ENCODE measurements at places on chromosomes 11 and 22.

GRCh38 chr11:70431611-70432010, 33.3 kb downstream of the CTTN start:
- DNase-seq = no peak

GRCh38 chr11:43916621-43917020, 25.8 kb upstream of the C11orf96 start:
- DNase-seq = no peak

GRCh38 chr11:57047610-57048009, 58.9 kb downstream of the OR5AK2 start:
- no peak for DNase-seq

GRCh38 chr11:8531312-8531711, 62.7 kb downstream of the STK33 start:
- DNase-seq = no peak

GRCh38 chr11:105975128-105975527, 46.9 kb downstream of the MSANTD4 start:
- no peak for DNase-seq

DNA sequence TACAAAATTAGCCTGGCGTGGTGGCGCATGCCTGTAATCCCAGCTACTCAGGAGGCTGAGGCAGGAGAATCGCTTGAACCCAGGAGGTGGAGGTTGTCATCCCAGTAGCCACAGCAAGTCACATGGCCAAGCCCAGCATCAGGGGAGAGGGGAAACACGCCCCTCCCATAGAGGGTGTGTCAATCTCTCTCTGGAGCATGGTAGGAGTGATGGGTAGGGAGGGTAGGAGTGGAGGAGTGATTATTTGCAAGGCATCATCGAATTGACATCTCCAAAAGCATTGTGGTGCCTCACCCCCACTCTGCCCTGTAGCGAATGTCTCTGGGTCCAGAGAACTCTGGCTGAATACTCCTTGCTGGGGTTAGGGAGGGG, 6.1 kb upstream of the SSTR3 start:
- DNase-seq = no peak

DNA sequence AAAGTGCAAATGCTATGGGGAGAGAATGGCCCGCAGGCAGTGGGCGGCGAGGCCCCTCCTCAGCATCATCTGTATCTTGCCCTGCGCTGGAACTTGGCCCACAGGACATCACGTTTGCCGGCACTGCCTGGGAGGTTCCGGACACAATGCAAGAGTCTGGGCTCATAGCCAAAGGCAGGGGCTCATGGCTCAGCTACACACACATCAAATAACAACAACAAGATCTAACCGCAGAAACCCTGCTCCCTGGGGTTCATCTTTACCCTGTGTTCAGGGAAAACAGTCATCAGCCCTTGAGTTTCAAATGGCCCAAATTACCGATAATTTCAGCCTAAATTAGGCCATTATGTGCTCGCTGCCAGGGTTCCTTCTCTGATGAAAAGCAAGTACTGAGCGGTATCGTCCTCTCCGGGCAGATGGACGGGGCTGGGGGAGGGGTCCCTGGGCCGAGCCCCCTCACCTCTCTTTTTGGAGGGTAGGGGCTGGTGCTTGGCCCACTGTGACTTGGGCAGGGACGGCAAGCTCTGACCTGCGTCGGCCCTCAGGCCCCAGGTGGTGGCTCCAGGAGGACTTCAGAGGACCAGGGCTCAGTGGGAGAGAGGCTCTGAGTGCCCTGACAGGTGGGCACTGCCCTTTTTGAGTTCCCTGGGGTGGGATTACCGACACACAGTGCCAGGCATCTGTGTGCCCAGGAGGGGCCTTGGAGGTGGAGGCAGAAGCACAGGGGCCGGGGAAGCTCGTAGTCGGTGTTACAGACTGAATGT, 25.0 kb upstream of the GAL start:
- DNase-seq = peak; percentile 72

GRCh38 chr11:125190566-125190965, 26.0 kb downstream of the PKNOX2 start:
- DNase-seq = no peak

DNA sequence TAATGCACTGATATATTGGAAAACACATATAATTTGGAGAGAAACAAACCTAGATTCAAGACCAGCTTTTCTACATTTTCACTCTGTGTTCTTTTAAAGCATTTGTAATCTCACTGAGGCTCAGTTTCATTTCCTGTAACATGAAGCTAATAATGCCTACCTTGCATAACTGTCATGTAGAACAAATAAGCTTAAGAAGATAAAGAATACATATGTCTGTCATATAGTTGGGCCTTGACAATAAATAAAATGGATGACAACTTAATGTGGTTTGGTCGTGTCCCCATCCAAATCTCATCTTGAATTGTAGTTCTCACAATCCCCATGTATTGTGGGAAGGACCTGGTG, 35.2 kb upstream of the FIBIN start:
- DNase-seq = no peak

DNA sequence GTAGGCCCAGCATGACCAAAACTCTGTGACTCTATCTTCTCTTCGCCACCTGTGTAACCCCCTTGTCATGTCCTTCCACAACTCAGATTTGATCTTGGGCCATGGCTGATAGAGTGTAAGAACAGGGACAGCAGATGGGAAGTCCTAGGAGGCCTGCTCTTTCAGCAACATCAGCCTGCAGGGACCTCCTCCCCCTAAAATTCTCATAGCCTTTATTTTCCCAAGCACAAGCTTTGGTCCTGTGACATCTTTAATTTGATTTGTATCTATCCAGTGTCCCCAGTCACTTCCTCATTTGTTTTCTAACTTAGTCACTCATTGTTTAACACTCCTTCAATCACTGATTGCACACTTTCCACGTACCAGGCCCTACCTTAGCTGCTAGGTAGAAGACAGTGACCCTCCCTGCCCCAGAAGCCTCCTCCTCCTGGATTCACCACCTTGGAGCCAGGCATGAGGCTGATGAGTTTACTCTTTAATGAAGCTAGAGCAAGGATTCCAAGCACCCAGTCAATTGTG, 5.3 kb downstream of the UBQLN3 start:
- DNase-seq = no peak

DNA sequence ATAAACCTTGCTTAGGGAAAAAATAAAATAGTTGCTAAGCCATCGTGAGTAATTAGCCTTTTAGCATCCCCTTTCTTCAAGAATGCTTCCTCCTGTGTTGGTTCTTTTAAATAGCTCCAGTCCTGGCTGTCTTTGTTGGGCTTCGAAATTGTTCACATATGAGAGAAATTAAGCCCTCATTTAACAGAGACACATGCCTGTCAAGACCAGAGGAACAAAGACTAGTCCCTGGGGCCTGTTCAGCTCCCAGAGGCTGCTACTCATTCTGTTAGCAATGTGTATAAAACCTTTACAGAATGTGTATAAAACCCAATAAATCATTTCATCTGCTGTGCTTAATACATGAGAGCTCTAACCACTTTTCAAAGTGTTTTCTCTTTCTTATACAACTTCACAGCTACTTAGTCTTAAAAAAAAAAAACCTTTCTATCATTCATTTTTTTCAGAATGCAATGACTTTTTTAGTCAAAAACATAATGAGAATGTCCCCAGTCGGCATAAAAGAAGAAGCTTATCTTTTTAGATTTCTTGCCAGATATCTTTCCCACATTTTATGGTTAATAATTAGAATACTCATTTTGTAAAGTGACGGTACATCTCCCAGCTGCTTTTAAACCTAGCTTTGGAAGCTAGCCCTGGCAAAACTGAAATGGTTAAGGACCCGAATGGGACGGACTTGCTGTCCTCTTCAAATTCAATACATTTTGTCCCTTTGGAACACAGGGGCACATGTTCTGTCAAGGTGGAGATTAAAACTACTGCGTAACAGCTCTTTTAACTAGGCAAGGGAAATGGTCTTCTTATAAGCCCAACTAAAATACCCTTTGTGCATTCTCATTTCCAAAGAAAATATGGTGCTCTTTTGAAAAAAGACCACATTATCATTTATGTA, 186.1 kb downstream of the SOX6 start:
- no peak for DNase-seq

DNA sequence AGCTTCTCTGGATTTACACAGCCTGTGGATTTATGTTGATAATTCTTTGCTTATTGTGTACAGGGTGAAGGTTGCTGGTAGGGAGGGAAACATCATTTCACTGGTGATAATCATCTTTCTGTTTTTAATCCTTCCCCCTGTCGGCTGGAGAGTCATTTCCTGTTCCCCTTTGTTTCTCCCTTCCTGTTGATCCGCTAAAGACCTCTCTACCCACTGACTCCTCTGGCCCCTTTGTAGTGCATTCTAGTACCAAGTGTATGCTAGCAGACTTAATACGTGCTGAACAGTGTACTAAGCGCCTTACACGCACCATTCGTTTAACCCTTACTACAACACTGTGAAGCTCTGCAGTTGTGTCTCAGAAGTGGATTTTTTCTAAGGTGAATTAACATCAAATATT, 19.0 kb upstream of the OR9Q1 start:
- no peak for DNase-seq

DNA sequence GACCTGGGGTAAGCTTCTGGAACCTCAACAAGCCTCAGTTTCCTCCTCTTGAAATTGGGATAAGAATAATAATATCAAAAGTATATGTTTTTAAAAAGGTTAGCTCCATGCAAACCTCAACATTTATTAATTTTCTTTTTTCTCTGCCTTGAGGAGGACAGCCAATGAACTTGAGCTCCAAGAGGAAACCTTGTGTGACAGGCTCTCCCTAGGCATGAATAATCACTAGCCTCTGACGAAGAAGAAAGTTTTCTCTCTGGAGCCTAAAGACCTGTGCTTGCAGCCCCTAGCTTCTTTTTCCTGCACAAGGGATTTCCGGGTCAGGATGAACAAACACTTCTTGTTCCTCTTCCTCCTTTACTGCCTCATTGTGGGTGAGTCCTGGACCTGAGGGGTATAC, at the start of gene PATE3:
Gene PATE3, plus strand, starts transcription at position 301 of the 400 bp plus-strand sequence. Its CDS starts 25 bp downstream, at position 326.
- DNase-seq = no peak

DNA sequence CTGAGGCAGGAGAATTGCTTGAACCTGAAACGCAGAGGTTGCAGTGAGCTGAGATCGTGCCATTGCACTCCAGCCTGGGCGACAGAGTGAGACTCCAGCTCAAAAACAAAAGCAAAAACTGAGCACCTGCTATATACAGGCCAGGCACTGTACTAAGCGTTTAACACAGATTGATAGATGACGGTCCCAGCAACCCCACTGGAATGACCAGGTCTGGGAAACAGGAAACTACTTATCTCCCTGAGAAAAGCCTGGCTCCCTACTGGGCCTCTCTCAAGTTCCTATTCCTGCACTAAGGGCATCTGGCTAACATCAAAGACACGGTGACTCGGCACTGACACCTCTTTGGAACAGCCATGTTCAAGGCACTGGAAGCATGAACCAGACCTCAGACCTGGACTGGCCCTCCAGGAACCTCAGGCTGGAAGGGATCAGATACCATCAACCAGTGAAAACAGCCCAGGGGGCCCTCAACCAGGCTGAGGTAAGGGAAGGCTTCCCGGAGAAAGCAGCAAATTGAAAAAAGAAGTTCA, 16.6 kb downstream of the ARAP1 start:
- no peak for DNase-seq

DNA sequence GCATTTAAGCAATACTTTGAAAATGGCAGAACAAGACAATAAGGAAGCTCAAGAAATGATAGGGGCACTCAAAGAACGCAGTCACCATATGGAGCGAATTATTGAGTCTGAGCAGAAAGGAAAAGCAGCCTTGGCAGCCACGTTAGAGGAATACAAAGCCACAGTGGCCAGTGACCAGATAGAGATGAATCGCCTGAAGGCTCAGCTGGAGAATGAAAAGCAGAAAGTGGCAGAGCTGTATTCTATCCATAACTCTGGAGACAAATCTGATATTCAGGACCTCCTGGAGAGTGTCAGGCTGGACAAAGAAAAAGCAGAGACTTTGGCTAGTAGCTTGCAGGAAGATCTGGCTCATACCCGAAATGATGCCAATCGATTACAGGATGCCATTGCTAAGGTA, 51.9 kb downstream of the SPECC1L start:
- no peak for DNase-seq

GRCh38 chr11:64969209-64969608, 2.7 kb downstream of the MAJIN start:
- DNase-seq = peak; percentile 67

DNA sequence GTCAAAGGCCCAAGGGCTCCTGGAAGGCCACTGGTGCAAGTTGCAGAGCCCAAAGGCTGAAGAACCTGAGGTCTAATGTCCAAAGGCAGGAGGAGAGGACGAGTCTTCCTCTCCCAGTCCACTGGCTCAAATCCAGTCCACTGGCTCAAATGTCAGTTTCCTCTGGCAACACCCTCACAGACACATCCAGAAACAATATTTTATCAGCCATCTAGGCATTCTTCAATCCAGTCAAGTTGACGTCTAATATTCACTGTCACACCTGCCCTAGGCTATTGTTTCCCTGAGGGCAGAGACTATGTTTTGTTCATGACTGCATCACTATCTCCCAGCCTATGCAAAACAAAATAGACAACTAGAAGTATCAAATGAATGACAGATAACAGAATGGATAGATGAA, 148.1 kb downstream of the SPON1 start:
- no peak for DNase-seq

DNA sequence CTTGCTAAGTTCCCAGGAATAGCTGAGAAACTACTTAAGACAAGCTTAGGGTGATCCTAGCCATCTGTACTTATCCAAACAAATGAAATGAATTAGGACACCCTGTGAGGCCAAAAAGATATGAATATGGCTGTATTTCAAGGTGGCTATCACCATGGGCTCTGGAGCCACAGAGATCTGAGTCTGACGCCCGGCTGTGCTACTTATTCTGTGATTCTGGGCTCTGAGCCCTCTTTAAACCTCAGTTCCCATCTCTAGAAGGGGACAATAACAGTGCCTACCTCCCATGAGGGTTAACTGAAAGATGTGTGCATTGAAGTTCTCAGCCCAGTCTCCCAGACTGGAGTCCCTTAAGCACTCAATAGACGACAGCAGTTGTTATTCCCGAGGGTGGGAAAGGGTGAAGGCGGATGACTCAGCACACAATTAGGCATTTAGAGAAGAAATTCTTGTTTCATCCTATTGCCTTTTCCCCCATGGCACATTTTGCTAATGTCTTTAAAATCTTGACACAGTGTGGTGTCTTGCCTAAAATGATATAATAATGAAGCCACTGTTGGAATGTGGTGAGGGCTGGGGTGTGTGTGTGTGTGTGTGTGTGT, 132.5 kb downstream of the ADAMTS15 start:
- DNase-seq = peak; percentile 54

DNA sequence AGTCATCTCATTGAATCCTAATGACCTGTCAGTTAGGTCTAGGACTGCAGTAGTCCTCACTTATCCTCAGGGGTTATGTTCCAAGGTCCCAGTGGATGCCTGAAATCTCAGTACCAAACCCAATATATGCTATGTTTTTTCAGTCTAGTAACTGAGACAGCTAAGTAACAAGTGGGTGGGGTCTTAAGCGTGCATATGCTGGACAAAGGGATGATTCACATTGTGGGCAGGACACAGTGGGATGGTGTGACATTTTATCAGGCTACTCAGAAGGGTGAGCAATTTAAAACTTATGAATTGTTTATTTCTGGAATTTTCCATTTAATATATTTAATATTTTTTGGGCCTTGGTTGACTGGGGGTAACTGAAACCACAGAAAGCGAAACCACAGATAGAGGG, 29.0 kb downstream of the DDX10 start:
- peak; percentile 27 for DNase-seq

Measured in RWPE1 (cell line).